ENCODE measurements at places on chromosomes 1 and 21. TPM values are rescaled to one million over a fixed set of nuclear protein-coding genes. Genes with fewer than 3 reads are reported as not detected.
A peak's percentile ranks its signal among the peaks of the same experiment; 100 is the strongest.

Gene CACNA1S
- not detected for polyA plus RNA-seq

Gene SIM2
- 0.03 TPM for polyA plus RNA-seq

Gene NCMAP
- 0.27 TPM for polyA plus RNA-seq

Gene RPS6KA1
- polyA plus RNA-seq = 28.4 TPM

DNA sequence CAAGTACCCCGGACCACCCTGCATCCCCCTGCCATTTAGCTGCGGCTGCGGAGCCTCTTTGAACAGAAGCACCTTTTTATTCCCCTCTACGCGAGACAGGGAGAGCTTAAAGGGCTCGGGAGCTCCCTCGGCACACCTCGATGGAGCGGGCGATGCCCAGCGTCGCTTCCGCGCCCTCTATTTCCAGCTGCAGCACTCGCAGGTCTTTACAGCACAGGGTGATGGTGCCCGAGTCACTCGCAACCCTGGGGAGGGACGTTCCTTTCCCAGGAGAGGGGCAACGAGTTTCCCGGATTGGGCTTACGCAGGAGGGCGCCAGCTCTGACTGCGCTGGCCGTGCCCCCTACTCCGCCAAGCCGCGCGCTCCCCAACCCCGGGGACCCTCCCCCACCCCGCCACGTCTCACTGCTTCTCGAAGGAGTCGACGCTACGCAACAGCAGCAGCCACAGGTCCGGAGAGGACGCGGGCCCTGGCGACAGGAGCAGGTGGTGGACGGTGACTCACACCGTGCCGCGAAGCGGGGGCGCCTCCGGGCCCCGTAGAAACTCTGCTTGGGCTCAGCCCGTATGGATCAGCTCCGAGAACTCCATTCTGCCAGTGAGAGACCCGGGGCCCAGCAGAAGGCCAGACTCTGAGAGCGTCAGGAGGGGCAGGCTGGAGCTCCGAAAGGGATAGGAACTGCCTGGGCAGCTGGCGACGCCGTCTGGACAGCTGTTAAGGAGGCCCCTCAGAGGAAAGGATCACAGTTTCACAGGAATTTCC, 5.8 kb upstream of the FAM167B start:
- peak; percentile 81 for DNase-seq

GRCh38 chr1:6447818-6448748, 17.9 kb downstream of the TNFRSF25 start:
- DNase-seq = no peak

GRCh38 chr21:45317398-45318145, 29.9 kb upstream of the POFUT2 start:
- no peak for DNase-seq

DNA sequence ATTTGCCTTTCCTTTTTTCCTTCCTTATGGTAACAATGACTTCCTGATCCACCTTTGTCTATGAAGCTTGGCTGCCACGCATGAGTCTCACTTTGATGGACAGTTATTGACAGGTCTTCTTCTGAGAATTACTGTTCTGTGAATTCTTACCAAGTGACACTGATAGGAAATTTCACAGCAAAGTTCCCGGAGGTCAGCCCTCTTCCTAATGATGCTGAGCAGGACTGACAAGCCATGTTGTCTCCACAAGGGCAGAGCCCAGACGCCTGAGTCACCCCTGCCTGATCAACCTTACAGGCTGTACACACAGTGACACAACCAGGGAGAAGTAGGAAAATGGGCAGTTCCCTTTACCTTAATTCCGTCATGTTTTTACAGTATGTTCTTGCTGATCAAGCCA, 44.2 kb downstream of the ZC3H11B start:
- DNase-seq = no peak

DNA sequence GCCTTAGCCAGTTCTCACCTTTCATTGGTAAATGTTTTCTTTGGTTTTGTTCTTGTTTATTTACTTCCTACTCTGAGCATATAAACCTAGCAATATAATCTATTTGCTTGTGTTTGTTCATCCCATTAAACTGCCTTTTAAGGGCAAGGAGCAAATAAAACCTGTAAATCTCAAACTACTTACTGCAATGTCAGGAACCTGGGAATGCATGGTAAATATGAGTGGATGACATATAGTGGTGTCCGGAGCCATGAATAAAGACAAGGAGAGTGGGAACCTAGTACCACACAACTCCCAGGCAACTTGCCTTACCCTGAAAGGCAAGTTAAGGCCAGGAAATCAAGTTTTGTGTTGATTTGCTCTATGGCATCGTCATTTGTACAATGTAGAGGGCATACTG, 1133.7 kb upstream of the NCAM2 start:
- no peak for DNase-seq

GRCh38 chr1:246005067-246005466, 502.0 kb downstream of the SMYD3 start:
- DNase-seq = no peak

GRCh38 chr1:156664046-156664766, 13.0 kb downstream of the NES start:
- no peak for DNase-seq

- DNase-seq = no peak
Observed at GRCh38 chr1:47212636-47213229, 19.3 kb downstream of the TAL1 start.

GRCh38 chr21:29296446-29296845, 2.3 kb upstream of the BACH1 start:
- no peak for DNase-seq

- no peak for DNase-seq
Observed at GRCh38 chr1:207853372-207853757, 57.6 kb downstream of the CD34 start.

Data from adrenal gland (tissue), 19 donors.